ENCODE measurements at places on chromosomes 3 and 15.

DNA sequence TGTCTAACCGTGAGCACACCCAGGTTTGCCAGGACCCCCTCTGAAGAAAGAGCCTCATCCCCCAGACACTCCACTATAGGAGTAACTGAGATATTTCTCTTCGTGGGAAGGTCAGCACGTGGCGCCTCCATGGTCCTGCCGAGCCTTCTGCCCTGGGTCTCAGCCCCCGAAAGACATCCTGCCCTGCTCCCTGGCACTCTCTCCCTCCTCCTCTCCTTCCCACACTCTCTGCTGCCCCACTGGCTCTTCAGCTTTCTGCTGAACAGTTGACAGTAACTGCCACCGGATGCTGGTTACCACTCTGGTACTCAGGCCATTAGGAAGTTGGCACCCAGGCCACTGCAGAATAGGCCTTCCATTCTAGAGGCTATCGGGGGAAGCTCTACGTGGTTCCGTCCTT lies 185.2 kb downstream of the UACA start:
- no peak overlapping the region for H3K27ac ChIP-seq
- no peak overlapping the region for H3K4me3 ChIP-seq
- H3K27me3 ChIP-seq = no peaks in the 10 kb centered on the region
- H3K36me3 ChIP-seq = no peaks in the 10 kb centered on the region
- no peaks in the 10 kb centered on the region for H3K4me1 ChIP-seq
- no peak for DNase-seq

GRCh38 chr3:181913254-181913653 lies 201.5 kb downstream of the SOX2 start:
- no peaks in the 10 kb centered on the region for H3K36me3 ChIP-seq
- no peaks in the 10 kb centered on the region for H3K27me3 ChIP-seq
- no peak overlapping the region for H3K27ac ChIP-seq
- no peak overlapping the region for H3K4me3 ChIP-seq
- no peaks in the 10 kb centered on the region for H3K4me1 ChIP-seq

- no peaks in the 10 kb centered on the region for H3K36me3 ChIP-seq
- no peaks in the 10 kb centered on the region for H3K4me1 ChIP-seq
- no peak overlapping the region for H3K4me3 ChIP-seq
- DNase-seq = peak; percentile 51
Measured at GRCh38 chr3:126911162-126912026, 71.5 kb upstream of the PLXNA1 start.

DNA sequence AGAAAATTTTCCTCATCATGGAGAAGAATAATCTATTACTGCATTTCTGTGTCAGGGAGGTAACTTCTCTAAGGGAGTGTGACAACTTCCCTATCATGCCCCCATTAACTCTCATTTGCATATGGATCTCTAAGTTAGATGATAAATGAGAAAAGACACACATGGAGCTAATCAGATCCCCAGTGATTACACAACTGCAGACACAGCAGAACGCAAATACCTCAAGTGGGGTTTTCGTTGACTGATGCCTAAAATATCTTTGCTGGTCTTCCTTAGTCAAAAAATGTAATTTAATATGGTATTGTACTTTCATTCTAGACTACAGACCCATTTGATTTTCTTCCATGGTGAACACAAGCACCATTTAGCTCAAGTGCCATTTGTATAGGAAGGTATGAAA lies 630.5 kb downstream of the TBL1XR1 start:
- no peaks in the 10 kb centered on the region for H3K27me3 ChIP-seq
- no peak for DNase-seq
- H3K4me3 ChIP-seq = no peak overlapping the region

GRCh38 chr3:153295901-153296300 lies 133.9 kb downstream of the RAP2B start:
- H3K4me3 ChIP-seq = no peak overlapping the region
- H3K27me3 ChIP-seq = no peaks in the 10 kb centered on the region
- DNase-seq = no peak
- no peak overlapping the region for H3K27ac ChIP-seq
- H3K4me1 ChIP-seq = peaks cover 7% of the 10 kb centered on the region

DNA sequence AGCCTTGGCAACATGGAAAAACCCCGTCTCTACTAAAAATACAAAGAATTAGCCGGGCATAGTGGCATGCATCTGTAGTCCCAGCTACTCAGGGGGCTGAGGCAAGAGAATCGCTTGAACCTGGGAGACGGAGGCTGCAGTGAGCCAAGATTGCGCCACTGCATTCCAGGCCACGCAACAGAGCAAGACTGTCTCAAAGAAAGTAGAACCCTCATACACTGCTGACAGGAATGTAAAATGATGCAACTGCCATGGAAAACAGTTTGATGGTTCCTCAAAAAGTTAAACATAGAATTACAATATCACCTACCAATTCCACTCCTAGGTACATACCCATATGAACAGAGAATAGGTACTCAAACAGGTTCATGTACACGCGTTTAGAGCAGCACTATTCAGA lies 158.9 kb downstream of the TBC1D5 start:
- H3K27me3 ChIP-seq = no peaks in the 10 kb centered on the region
- H3K4me1 ChIP-seq = peaks cover 4% of the 10 kb centered on the region
- no peak for DNase-seq
- H3K36me3 ChIP-seq = no peaks in the 10 kb centered on the region
- no peak overlapping the region for H3K27ac ChIP-seq
- H3K4me3 ChIP-seq = no peak overlapping the region

- no peak overlapping the region for H3K27ac ChIP-seq
- H3K27me3 ChIP-seq = no peaks in the 10 kb centered on the region
- H3K4me3 ChIP-seq = no peak overlapping the region
- H3K36me3 ChIP-seq = no peaks in the 10 kb centered on the region
- peak; percentile 22 for DNase-seq
Measured at GRCh38 chr3:28576614-28577200, 228.1 kb upstream of the AZI2 start.

DNA sequence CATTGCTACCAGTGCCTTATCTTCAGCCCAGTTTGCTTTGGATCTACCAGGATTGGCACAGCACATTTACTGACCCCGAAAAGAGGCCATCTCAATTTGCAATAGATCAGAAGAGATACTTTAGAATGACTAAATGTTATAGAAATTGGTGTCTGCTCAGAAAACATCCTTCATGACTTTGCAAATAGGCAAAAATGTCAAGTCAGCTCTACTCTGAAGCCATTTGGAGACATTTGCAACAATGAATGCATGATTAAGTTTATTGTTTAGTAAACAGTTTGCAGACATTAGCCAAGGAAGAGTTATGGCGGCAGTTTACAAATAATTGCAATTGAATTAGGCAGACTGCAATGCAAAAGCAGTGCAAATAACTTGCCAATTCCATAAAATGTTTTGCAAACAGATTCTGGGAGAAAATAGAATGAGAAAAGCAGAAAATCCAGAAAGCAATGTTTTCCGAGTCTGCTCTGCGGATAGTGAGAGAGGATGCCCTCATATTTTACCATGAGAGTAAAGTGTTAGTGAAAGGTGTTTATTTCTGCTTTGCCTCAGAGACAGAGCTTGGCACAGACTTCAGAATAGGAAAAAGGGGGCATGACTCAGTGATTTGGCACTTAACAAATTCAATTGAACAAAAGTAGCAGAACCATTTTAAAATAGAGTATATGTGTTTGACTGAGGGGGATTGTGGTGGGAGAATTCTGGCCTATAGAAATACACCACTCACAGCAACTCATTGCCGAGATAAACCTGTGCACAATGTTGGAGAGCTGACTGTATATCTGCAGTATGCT lies 334.9 kb upstream of the NR2F2 start:
- H3K4me1 ChIP-seq = peaks cover 8% of the 10 kb centered on the region
- DNase-seq = no peak
- H3K4me3 ChIP-seq = no peak overlapping the region
- H3K27ac ChIP-seq = no peak overlapping the region
- no peaks in the 10 kb centered on the region for H3K27me3 ChIP-seq
- H3K36me3 ChIP-seq = no peaks in the 10 kb centered on the region

GRCh38 chr3:14676881-14677280 lies 1.9 kb downstream of the C3orf20 start:
- no peaks in the 10 kb centered on the region for H3K4me1 ChIP-seq
- H3K27ac ChIP-seq = no peak overlapping the region
- no peak for DNase-seq

DNA sequence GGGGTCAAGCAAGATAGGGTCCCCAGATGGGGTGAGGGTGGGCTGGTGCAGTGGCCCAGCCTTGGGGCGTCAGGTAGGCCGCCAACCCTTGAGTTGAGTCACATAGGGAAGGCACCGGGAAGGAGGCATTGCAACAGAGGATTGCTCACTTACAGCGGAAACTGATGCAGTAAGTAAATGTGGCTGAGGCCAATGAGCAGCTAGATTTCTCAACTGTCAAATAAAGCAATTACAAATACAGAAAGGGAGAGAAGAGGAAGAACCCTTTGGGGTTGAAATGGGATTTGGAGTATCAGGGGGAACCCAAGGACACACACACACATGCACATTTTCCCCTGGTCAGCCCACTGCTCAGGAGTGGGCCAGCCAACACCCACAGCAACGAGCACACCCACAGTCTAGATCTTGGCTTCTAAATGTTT lies 44.0 kb downstream of the CHSY1 start:
- no peak overlapping the region for H3K4me3 ChIP-seq
- peaks cover 52% of the 10 kb centered on the region for H3K4me1 ChIP-seq
- no peak for DNase-seq
- peak overlapping the region; percentile 77 for H3K27ac ChIP-seq

- no peaks in the 10 kb centered on the region for H3K4me1 ChIP-seq
- DNase-seq = peak; percentile 62
- H3K27ac ChIP-seq = peak overlapping the region; percentile 15
- H3K4me3 ChIP-seq = no peak overlapping the region
- no peaks in the 10 kb centered on the region for H3K36me3 ChIP-seq
Measured at GRCh38 chr3:157120071-157120892, 39.7 kb downstream of the CCNL1 start.

DNA sequence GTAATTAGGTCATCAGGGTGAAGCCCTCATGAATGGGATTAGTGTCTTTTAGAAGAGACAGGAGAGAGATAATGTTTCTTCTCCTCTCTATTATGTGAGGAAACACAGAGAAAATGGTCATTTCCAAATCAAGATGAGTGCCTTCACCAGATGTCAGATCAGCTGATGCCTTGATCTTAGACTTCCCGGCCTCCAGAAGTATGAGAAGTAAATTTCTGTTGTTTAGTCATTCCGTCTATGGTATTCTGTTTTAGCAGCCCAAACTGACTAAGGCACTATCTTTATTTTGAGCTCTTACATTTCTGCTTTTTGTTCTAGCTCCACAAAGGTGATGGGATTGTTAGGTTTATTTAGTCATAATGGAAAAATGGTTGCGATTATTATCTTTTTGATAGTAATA lies 273.2 kb upstream of the GADL1 start:
- no peaks in the 10 kb centered on the region for H3K36me3 ChIP-seq
- no peak overlapping the region for H3K27ac ChIP-seq
- H3K27me3 ChIP-seq = no peaks in the 10 kb centered on the region
- peaks cover 2% of the 10 kb centered on the region for H3K4me1 ChIP-seq
- no peak overlapping the region for H3K4me3 ChIP-seq

DNA sequence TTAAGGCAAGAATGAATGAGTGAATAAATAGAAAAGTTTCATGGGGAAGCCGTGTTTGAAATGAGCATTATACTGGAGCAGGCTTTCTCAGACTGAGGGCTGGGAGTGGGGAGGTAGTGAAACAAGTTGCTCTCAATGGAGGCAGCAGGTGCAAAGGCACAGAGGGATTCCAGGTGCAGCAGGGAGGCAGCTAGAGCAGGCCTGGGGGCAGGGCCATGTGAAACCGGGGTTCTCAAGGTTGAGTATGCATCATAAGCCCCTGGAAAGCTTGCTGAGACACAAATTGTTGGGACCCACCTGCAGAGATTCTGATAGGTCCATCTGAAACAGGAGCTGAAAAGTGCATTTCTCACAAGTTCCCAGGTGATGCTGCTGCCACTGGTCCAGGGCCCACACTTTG lies 45.3 kb downstream of the BFSP2 start:
- no peak overlapping the region for H3K4me3 ChIP-seq
- peak overlapping the region; percentile 10 for H3K27ac ChIP-seq
- DNase-seq = no peak

DNA sequence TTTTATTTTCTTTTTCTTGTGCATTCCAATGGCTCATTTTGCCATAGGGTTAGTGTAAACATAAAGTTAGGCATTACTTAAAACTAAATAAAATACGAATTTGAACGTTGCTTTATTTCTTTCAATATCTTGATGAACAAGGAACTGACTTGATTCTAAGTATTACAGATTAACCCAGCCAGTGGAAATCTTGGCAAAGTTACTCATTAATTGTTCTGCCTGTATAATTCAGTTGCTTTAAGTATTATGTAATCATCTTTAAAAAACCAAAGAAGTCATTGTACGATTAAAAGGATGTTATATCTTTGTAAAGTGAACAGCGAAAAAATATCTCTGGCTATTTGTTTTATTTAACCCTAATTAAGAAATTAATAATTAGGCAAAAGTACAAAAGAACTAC lies 737.9 kb upstream of the BCHE start:
- no peaks in the 10 kb centered on the region for H3K27me3 ChIP-seq
- no peaks in the 10 kb centered on the region for H3K36me3 ChIP-seq
- no peak overlapping the region for H3K27ac ChIP-seq

GRCh38 chr3:128293930-128294329 lies 140.6 kb downstream of the EEFSEC start:
- no peaks in the 10 kb centered on the region for H3K27me3 ChIP-seq
- H3K4me1 ChIP-seq = peaks cover 4% of the 10 kb centered on the region
- no peak for DNase-seq
- H3K27ac ChIP-seq = peak overlapping the region; percentile 70

DNA sequence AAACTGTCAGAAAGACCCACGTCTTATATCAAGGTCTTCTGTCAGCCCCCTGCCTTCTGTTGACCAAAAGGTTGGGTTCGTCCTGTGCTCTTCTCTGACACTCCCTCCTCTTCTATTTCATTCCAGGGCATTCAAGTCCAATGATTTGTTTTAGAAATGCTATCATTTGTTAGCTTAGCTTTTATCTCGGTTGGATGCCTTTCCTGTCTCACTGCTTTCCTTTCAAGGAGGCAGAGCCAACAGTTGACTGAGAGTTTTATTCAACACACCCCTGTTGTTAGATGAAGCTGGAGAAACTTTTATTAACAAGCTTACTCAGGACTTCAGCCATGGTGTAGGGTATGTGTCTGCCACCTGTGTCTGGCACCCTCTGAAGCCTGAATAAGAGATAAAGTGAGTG lies 112.0 kb upstream of the SLC7A14 start:
- no peak overlapping the region for H3K4me3 ChIP-seq
- no peaks in the 10 kb centered on the region for H3K27me3 ChIP-seq
- no peaks in the 10 kb centered on the region for H3K36me3 ChIP-seq
- no peak for DNase-seq
- peaks cover 28% of the 10 kb centered on the region for H3K4me1 ChIP-seq

DNA sequence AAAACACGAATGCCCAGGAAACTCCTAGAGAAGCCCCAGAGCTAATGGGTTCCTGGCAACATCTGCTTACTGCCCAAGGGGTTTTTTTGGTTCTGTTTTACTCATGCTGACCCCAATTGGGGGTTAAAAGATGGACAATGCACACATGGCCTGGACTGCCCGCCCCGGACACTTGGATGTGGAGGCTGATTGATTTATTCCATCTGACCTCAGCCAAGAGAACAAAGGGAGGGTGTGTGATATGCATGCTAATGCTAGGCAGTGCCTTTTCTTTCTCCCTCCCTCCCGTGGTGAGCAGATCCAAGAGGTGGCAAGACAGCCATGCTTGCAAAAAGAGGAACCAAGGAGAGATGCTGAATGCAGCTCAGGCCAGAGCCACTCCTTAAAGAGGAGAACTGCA lies 3.3 kb upstream of the LRTM1 start:
- no peak overlapping the region for H3K4me3 ChIP-seq
- no peak for DNase-seq
- no peak overlapping the region for H3K27ac ChIP-seq
